ENCODE measurements at places on chromosomes 7 and 10.

- no peak for DNase-seq
These were observed 57.2 kb upstream of the ECHDC3 start for GRCh38 chr10:11684717-11685645.

- peak; percentile 49 for DNase-seq
These were observed 370.1 kb downstream of the PRPF18 start for GRCh38 chr10:13956826-13957225.

GRCh38 chr10:10014846-10015245, 1002.8 kb upstream of the CELF2 start:
- DNase-seq: no peak

- DNase-seq: no peak
These were observed 3.1 kb downstream of the ZNF777 start for GRCh38 chr7:149457766-149458165.

GRCh38 chr7:120725376-120726039, 132.4 kb downstream of the TSPAN12 start:
- DNase-seq: peak; percentile 81

GRCh38 chr10:30587522-30588031, 42.0 kb downstream of the LYZL2 start:
- no peak for DNase-seq

- DNase-seq: no peak
These were observed 21.1 kb downstream of the GATA3 start for GRCh38 chr10:8075282-8076260.

- DNase-seq: no peak
These were observed 34.1 kb upstream of the SFRP5 start for GRCh38 chr10:97805949-97806348.

- peak; percentile 56 for DNase-seq
These were observed 1.0 kb downstream of the PFKP start for GRCh38 chr10:3068201-3068967.

- DNase-seq: no peak
These were observed 252.0 kb downstream of the SKIDA1 start for GRCh38 chr10:21273400-21273968.

GRCh38 chr10:60910543-60910942, 33.4 kb downstream of the RHOBTB1 start:
- DNase-seq: no peak

GRCh38 chr7:134879815-134880475, 100.5 kb downstream of the CALD1 start:
- DNase-seq: no peak

- DNase-seq: peak; percentile 61
These were observed at the start of gene SEMA4G for GRCh38 chr10:100969187-100970075. Gene SEMA4G (plus strand): TSS chr10:100969504. CDS start chr10:100972913, 3,409 bp downstream.

DNA sequence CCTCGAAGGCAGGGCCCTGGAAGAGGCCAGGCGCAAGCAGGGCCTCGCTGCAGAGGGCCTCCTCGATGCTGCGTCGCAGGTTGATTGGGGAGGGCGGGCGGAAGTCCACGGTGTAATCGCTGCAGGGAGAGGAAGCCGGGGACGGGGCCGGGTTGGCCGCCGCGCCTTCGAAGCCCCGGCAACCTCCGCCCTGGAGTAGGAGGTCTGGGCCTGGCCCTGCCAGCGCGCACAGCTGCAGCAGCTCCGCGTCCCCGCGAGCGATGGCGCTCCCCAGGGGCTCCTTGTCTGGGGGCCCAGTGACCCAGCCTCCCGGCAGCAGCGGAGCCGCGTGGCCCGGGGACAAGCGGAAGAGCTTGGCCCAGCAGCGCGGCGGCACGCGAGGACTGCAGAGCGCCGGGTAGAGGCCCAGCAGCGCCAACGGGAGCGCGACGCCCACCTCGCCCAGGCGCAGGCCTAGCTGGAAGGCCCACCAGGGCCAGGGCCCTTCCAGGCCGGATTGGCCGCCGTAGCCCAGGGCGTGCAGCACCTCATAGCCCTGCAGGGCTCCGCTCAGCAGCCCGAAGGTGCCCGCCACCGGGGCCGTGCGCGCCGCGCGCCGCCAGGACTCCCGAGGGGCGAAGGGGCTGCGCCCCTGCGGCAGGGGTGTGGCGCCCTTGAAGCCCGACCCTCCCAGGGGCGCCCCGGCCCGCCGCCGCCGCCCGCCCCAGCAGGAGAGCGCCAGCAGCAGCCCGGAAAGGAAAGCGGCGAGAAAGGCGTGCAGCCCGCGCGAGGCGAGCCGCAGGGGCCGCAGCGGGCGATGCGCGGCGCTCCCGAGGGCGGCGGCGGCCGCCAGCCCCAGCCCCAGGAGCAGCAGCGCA, 7.8 kb upstream of the RBM28 start:
- no peak for DNase-seq

DNA sequence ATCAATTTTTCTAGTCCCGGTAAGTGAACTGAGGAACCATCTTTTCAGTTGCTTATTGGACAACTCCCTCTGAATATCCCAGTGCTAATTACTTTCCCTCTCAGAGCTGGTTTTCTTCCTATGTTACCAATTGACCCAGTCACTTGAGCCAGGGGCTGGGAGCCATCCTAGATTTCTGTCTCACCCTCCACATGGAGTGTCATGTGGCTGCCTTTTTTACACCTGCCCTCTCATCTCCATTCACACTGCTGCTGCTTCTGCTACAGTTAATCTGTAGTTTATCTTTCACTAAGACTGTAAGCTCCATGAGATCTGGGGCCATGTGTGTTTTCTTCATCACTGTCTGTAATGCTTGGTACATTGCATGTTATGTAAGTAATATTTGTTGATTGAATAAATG, 35.8 kb downstream of the VCL start:
- DNase-seq: no peak

GRCh38 chr7:53473371-53473770, 437.9 kb downstream of the POM121L12 start:
- no peak for DNase-seq

DNA sequence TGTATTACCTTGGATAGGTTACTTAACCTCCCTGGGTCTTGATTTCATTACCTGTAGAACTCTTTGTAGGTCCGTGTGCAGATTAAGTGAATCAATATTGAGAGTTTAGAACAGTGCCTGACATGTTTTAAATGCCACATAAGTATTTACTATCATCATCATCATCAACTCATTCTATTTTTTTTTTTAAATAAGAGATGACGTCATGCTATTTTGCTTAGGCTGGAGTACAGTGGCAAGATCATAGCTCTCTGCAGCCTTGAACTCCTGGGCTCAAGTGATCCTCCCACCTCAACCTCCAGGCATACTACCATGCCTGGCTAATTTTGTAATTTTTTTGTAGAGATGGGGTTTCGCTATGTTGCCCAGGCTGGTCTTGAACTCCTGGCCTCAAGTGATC, 132.0 kb upstream of the FZD8 start:
- no peak for DNase-seq

GRCh38 chr7:134943785-134944400, 42.4 kb upstream of the AGBL3 start:
- peak; percentile 41 for DNase-seq

GRCh38 chr7:158771-159170, 33.6 kb upstream of the FAM20C start:
- no peak for DNase-seq

DNA sequence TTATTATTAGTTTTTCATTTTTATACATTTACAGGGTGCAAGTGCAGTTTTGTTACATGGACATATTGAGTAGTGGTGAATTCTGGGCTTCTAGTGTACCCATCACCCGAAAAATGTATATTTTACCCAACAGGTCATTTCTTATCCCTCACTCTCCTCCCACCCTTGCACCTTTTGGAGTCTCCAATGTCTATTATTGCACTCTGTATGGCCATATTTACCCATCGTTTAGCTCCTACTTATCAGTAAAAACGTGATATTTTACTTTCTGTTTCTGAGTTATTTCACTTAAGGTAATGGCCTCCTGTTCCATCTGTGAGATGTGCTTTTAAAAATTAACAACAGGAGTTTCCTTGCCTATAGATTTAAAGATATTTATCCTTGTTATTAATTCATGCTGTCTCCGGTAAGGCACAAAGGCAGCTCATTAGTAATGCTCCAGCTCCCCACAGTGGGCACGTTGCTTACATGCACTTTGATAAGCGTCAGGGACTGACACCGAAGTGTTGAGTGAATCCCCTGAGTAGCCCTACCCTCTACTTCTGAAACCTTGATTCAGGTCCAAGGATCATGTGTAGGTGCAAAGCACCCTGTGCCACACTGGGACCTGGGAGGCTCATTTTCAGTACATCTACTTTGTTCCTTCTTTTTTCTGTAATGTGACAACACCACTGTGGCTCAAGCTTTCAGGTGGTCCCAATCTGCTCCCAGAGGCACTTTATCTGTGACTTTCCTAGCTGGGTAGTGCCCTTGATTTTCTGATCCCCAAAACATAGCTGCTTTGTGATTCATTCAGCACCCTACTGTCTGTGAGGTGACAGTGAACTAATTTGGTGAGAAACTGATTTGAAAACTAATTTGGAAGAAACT, 27.3 kb downstream of the HYAL4 start:
- DNase-seq: peak; percentile 32

DNA sequence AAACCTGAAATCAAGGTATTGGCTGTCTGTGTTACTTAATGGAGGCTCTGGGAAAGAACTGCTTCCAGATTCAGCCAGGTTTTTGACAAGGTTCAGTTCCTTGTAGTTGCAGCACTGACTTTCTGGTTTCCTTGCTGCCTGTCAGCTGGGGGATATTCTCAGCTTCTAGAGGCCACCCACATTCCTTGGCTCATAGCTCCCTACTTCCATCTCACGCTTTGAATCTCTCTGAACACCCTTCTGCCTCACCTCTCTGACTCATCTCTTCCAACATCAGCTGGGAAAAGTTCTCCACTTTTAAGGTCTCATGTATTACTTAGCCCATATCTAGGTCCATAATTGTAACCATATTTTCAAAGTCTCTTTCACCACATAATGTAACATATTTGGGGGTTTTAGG, 22.9 kb upstream of the GPR22 start:
- DNase-seq: no peak

- no peak for DNase-seq
These were observed 41.6 kb upstream of the FHIP2A start for GRCh38 chr10:114779803-114780576.

GRCh38 chr7:83957333-83957732, 237.3 kb downstream of the SEMA3A start:
- no peak for DNase-seq

DNA sequence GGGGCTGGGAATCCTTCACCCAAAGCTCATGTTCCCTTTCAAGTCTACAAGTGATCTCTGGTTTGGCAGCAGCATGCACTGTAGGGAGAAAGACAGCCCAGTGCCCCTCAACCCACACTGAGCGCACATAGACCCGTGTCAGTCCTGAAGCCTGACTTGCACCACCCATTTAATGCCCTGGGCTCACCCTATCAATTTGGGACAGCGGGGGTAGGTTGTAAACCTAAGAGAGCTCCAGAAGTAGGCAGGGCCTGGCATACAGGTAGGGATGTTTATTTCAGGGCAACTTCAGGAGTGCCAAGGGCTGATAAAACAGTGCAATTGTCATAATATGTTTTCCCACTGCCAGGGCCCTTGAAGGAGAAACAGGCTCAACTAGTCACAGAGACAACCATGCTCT, 3.5 kb upstream of the ATP6V0E2 start:
- no peak for DNase-seq

- no peak for DNase-seq
These were observed 107.4 kb upstream of the RHOBTB1 start for GRCh38 chr10:61051344-61051743.

DNA sequence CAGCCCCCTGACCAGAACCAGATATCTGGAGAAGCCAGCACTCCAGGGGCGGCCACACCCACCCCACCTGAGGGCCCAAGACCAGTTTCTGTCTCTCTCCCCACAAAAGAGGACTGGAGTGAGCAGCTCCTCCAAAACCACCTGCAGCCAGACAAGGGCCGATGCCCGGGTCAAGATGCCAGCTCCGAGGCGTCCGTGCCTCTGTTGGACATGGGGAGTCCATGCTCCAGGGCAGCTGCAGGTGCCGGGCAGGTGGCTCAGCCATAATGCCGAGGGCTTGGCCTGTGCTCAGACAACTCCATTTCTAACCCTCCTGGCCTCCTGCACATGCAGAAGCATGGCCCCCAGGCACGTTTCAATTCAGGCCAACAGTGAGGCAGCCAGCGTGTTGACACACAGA, 234.6 kb downstream of the MAD1L1 start:
- no peak for DNase-seq

DNA sequence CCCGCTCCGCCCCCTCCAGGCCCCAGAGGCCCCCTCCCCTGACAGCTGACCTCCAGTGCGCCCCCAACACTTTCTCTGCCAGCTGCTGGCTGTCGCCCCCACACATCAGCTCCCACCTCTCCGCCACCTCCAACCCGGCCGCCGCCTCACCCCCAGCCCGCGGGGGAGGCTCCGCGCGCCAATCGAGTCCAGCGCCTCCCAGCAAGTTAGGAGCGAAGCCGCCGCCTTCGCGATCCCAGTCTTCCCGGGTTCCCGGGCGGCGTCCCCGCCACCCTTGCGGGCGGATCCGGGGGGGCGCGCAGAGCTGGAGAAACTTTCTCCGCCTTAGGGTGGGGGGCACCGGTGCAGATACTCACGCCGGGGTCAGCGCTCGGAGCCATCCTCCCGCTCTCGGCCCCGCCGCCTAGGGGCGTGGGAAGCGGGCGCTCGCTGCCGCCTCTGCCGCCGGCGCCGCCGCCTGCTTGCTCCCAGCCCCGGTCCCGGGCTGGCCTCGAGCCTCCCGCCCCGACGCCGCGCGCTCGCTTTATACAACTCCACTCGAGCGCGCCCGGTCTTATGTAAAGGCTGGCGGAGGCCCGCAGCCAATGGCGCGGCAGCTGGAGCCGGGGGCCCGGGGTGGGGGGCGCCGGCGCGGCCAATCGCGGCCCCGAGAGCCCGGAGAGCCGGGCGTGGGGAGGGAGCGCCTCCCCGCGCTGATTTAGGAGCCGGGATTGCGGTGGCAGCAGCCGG, at the start of gene CRTAC1:
CRTAC1 (minus strand) TSS at position 529 of the 729 bp plus-strand sequence; CDS start at position 380, 149 bp downstream.
- DNase-seq: peak; percentile 80

DNA sequence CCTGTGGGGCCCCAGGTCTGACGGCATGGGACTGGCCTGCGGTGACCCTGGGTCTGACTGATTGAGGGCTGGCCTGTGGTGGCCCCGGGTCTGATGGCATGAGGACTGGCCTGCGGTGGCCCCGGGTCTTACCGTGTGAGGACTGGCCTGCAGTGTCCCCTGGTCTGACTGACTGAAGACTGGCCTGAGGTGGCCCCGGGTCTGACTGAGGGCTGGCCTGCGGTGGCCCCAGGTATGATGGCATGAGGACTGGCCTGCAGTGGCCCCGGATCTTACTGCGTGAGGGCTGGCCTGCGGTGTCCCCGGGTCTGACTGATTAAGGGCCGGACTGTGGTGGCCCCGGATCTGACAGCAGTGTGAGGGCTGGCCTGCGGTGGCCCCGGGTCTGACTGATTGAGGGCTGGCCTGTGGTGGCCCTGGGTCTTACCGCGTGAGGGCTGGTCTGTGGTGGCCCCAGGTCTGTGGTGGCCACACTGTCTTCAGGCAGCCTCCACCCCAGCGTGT, 10.9 kb downstream of the JAKMIP3 start:
- no peak for DNase-seq

Measured in cerebellar cortex (tissue), 1 donor.